A549 (cell line): ENCODE measurements at places on chromosomes 7 and 10.

DNA sequence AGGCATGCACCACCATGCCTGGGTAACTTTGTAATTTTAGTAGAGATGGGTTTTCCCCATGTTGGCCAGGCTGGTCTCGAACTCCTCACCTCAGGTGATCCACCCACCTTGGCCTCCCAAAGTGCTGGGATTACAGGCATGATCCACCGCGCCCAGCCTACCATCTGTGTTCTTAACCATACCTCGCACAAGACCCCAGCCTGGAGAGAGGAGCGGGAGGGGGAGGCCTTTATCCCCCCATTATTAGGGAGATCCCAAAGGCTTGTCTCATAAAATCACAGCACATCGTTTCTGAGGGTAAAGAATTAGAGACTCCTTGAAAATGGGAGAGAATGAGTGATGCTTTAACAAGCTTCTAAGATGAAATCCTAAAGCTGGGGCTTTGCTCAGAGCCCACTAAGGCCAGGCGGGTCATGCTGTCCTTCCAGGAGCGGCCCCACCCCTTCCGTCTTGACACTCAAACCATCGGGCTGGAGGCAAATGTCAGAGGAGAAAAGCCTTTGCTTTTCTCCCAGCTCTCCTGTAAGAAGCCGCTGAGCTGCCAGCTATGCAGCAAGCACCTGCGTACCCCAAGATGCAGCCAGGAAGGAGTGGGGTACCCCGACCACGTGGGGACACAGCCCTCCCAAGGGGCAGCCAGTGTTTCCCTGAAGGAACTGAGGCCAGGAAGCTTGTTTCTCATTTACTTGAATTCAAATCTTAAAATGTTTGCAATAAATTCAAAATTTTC is 339.7 kb downstream of the PTPRN2 start:
- DNase-seq, result no peak

DNA sequence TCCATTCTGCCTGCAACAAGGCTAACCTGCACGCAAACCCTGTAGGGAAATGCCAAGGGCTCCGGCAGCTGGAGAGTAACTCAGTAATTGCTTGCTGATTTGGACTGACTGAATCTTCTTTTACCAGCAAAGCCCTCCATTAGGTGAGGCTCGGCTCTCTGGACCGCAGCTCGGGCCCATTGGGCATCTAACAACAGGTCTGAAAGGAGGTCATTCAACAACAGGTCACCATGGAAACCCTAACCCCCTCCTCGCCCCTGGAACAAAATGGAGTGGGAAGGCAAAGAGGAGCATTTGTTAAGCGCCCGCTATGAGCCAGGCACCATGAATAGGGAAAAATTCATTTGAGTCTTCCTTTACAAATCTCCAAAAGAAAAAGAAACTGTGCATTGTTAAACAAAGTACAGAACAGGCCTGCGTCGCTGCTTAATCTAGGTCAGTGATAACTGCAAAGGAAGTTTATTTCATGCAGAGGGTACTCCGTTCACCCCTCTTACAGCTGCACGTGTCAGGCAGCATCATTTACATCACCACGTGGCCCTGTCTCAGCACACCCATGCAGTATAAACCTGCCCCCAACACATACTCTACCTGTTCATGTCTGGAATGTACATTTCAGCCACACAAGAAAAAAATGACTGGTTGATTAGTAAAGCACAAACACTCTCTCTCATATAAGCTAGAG is 248.8 kb upstream of the NEBL start:
- DNase-seq, result no peak

- no peak for DNase-seq
These were observed 153.3 kb downstream of the XPNPEP1 start for GRCh38 chr10:109769966-109770365.

- no peak for DNase-seq
These were observed 2.6 kb upstream of the TNS3 start for GRCh38 chr7:47584536-47584895.

GRCh38 chr7:138903859-138904435 is 77.2 kb downstream of the KIAA1549 start:
- no peak for DNase-seq

DNA sequence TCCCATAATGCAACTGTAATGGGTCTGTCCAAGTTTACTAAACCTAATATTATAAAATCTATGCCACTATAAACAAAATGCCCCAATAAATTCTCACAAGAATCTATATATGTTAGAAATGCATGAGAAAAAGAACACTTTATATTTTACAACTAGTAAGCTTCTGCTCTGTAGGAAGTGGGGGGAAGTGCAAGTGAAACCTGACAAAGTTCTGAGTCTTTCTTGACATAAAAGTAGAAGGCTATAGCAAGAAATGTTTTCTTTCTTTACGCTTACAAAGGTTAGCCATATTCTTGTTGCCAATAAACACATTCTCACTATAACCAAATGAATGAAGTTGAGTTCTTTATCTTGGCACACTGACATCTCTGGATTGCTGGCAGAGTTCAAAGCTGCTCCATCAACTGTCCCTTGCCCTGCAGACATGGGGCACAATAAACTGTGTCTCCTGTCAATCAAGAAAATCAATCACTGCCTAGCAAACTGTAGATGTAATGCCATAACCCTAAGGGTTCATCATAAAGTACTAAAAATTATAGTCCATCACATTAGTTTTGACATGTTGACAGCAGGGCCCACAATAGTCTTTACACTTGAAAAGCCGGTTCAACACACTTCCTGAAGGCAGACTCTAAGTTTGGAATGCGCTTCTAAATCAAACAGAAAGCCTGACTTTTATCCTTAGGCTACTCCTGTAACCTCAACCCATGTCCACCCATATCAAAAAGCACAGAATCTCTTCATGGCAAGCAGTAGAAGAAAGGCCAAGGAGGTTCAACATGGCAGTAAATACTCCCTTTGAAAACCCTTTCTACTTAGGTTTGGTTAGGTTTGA is 58.6 kb downstream of the TPK1 start:
- DNase-seq, result no peak

DNA sequence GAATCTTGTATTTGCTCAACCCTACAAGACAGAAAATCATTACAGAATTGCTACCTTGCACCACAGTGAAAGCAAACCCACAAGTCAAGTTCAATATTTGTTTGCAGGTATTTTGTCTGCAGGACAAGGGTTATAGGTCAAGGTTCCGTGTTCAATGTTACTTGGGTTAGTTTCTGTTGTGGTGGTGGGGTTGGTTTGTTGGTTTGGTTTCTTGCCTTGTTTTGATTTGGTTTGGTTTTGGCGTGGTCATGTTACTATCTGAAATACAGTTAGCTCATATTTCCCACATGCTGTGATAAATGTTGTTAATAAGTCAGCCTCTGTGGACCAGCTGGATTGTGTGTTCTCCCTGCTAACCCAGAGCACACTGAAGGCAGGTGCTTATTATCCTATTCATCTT is 75.6 kb upstream of the INSIG1 start:
- DNase-seq, result no peak

DNA sequence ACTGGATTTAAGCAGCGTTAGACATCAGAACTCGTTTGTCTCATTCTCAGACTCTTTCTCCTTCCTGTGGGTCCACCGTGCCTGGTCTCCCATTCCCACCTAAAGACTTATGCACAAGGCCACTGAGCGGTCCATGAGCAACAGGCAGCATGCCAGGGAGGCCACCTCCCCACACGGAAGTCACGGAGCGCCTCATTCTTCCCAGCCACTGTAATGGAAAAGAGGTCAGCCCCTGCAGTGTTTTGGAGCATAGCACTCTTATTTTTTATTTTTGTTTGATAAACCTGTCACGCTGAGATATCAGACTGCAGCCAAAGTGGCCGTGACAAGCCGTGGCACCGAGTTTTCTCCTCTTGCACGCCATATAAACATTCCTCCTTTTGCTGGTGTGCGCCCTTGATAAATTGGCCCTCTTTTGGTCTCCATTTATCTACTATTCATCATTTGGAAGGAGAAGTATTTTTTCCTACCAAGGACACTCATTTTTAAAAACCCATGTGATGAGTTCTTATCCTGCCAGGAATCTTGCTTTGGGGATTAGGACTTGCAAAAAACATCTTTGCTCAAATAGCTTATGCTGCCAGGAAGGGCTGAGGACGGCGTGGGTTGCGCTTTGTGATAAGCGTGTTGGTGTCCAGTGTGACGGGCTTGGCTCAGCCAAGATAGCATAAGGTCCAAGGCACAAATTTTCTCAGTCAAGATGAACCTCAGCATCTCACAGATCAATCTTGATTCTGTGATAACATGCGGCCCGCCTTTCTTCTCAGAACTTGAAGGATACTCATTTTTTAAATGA is 206.0 kb downstream of the CCDC3 start:
- DNase-seq, result no peak

GRCh38 chr10:91434041-91434440 is 23.9 kb downstream of the HECTD2 start:
- no peak for DNase-seq

DNA sequence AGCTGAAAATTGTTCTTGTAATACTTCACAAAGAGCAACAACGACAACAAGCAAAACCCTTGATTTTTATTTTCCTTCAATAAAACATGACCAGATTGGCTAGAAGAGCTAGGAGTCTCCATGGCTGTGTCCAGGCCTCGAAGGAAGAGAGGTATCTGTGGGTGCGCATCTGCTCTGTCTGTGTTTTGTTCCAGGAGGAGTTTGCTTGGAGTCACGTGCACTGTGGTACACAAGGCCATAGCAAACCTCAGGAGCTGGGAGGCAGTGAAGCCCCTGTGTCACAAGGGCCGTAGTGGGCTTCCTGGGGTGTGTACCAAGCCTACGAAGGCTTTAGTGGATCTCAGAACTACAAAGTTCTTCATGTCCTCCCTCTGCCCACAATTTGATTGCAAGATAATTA is 271.7 kb downstream of the TWIST1 start:
- DNase-seq, result no peak

GRCh38 chr10:70518695-70519094 is 40.1 kb downstream of the PALD1 start:
- no peak for DNase-seq

GRCh38 chr10:57015187-57015586 is 654.1 kb upstream of the ZWINT start:
- DNase-seq, result no peak

- DNase-seq, result no peak
These were observed 78.4 kb upstream of the ADO start for GRCh38 chr10:62726142-62726541.

GRCh38 chr10:33588974-33589600 is 254.6 kb upstream of the NRP1 start:
- no peak for DNase-seq

- DNase-seq, result peak; percentile 56
These were observed 4.1 kb downstream of the DKK1 start for GRCh38 chr10:52318136-52318701.

GRCh38 chr7:25395976-25396375 is 167.7 kb upstream of the NPVF start:
- no peak for DNase-seq

DNA sequence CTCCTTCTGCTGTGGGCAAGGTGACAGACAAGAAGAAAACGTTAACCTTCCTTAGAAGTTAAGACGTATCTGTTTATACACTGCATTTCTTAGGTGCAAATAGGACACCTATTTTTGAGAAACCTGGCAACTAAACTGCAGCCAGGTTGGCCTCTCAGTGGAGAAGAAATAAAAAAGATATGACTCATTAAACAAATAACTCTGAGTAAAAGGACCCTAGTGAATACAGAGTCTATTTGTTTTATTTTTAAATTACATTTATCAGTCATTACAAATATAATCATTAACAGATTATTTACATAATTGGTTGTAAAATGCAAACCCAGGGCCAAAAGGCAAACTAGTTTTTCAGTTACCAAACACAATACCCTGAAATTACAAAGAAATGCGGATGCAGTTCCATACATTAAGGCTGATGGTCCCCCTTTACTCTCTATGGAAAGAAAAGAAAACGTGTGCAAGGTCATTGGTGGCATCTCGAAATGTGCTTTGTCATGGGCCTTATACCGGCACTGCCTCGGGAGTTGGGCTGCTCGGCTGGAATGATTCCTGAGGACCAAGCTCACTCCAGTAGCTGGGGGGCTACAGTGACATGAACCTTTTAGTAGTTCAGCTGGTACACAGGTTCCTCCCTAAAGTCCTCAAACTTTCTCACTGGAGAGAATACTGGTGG is 38.4 kb downstream of the ADRB1 start:
- no peak for DNase-seq

GRCh38 chr10:113915540-113915939 is 61.1 kb downstream of the NHLRC2 start:
- no peak for DNase-seq

DNA sequence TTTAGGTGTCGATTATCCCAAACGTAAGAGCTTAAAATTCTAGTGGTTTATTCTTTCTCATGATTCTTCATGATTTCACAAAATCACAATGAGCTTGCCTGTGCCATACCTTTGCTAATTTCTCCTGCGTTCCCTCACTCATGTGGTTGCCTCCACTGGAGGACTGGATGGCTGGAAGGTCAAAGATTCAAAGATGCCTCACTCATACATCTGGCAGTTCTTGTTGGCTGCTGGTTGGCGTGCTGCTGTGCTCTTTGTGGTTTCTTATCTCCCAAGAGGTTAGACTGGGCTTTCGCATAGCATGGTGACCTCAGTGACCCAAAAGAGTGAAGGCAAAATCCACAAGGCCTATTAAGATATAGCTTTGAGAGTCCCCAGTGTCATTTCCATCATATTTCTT is 877.6 kb upstream of the AUTS2 start:
- DNase-seq, result no peak

GRCh38 chr10:79161557-79161956 is 92.8 kb downstream of the ZMIZ1 start:
- no peak for DNase-seq

- no peak for DNase-seq
These were observed 7.6 kb upstream of the HILPDA start for GRCh38 chr7:128447941-128448564.

GRCh38 chr10:99993701-99994689 is 15.8 kb downstream of the DNMBP start:
- DNase-seq, result no peak
